ENCODE measurements at places on chromosomes 2 and 18. TPM values are rescaled to one million over a fixed set of nuclear protein-coding genes. Genes with fewer than 3 reads are reported as not detected.

NYAP2 gene
- not detected for total RNA-seq

FSHR gene
- total RNA-seq, result not detected

TSPYL6 gene
- not detected for total RNA-seq

CELF4 gene
- total RNA-seq, result not detected

PLGLB2 gene
- 0.66 TPM for total RNA-seq

MOGAT1 gene
- total RNA-seq, result not detected

MAPK4 gene
- not detected for total RNA-seq

NDC80 gene
- 43.5 TPM for total RNA-seq

RAB6C gene
- not detected for total RNA-seq

CHST10 gene
- total RNA-seq, result 10.6 TPM

RAB31 gene
- total RNA-seq, result 79.9 TPM

RIT2 gene
- total RNA-seq, result not detected

DTNA gene
- 8.0 TPM for total RNA-seq

SCYGR7 gene
- total RNA-seq, result not detected

ITGA6 gene
- total RNA-seq, result 7.2 TPM
